ENCODE measurements at places on chromosomes 16 and 17.

- DNase-seq: peak; percentile 87
Measured at GRCh38 chr17:59964482-59965328, at the start of gene RNFT1. Gene RNFT1, minus strand, starts transcription at chr17:59964740. Its CDS starts 77 bp downstream, at chr17:59964663.

DNA sequence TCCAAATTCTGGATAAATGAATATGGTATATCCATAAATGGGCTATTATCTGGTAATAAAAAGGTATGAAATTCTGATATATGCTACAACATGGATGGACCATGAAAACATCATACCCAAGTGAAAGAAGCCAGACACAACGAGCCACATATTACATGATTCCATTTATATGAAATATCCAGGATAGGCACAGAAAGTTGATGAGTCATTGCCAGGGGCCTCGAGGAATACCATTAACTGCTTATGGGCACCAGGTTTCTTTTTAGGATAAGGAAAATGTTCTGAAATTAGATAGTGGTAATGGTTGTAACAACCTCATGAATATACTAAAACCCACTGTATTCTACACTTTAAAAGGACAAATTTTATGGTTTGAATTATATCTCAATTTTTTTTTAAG lies 123.2 kb downstream of the PITPNC1 start:
- no peak for DNase-seq

GRCh38 chr16:88382491-88383400 lies at the start of gene ZNF469:
Gene ZNF469, plus strand, starts transcription at chr16:88382959. Its CDS starts 44,512 bp downstream, at chr16:88427471.
- DNase-seq: no peak

DNA sequence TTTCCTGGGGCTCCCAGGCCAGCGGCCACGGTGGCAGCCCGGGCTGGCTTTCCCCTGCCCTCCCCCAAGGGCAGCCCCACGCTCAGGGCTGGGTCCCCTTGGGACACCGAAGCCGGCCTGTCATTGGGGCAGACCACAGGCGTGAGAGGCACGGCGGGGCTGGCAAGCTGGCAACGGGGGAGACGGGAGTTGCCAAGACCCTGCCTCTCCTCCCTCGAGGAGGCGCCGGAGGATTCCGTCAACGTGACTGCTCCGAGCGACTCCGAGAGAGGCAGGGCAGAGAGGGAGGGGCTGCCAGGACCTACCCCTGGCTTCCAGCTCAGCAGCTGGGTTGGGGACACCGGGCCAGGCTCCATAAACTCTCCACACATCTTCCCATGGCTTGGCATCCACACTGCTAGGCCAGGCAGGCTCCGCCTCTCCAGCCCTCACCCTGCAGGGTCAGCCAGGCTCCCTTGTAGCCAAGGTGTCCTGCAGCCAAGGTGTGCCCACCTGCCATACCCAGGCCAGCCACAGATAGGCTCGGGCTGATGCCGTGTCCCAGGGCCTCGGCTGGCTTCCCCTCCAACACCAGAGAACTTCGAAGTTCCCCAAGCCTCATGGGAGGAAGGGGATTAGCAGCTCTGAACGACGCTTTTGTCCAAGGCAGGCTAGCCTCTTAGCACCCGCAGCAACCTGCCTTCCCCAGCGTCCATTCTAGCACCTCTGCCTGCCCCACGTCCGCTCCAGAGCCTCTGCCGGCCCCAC lies 25.5 kb downstream of the TIMM22 start:
- no peak for DNase-seq

DNA sequence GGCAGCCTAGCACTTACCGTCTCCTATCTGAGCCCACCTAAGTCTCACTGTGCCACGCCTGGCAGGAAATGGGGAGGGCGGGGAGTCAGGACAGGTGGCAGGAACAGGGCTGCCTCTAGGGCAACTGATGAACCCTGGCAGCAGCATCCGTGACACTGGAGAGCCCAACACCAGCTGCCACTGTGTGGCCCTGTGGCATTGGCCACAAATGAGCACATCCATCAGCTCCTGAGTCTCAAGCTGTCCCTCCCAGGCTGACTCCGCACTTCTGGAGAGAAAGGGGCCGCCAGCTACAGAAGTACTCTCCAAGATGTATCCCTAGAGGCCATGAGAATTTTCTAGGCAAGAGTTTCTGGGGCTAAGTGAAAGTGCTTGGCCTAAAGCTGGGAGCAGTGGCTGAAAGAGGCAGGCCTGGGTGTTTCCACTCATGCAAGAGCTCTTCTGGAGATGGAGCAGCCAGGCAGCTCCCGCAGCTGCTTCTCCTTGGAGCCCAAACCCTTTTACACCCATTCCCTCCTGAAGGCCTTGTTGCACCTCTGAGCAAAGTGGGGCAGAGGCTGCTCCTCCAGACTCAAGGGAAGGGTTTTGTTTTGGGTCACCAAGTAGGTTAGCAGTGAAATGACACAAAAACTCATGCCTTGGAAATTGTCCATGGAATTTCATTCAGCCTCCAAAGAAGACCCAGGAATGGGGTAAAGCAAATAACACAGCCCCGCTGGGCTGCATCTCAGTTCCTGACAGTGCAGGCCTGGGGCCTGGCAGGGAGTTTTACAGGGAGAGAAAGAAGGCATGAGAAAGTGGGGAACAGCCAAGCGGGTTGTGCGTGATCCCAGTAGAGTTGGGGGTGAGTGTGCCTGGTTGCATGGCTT lies 25.8 kb downstream of the PEMT start:
- no peak for DNase-seq

DNA sequence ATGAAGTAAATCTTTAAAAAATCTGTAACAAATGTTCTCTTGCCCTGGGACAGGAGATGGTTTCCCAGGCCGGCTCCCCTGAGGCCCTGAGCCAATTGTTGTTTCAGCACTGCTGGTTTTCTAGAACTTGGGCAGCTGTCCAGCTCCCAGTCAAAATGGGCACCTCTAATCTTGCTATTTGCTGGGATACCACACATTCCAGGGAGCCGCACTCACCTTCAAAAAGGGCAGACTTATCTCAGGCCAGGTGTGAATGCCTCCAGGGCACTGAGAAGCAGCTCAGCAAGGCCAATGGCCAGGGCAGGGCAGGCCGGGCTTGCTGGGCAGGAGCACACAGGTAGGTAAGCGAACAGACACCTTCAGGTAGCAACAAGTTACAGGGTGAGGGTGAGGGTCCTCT lies 24.4 kb downstream of the TRIM16 start:
- no peak for DNase-seq

DNA sequence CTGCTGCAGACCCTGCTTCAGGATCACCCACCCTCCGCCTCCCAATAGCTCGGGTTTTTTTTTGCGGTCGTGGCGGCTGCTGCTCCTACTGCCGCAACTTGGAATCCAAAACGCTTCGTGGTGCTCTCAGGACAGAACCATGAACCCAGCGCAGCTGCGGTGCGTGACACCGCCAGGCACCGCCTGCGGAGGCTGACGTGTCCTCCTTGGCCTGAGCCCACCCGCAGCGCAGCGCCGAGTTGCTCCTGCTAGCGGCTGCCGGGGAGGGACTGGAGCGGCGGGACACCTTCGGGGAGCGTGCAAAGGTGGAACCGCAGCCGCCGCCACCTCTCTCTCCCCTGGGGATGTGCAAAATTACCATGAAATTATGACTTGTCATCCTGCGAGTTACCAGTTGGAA lies 1893.0 kb downstream of the TP53TG3F start:
- no peak for DNase-seq

GRCh38 chr17:1871756-1872155 lies 42.0 kb downstream of the RPA1 start:
- DNase-seq: no peak

- DNase-seq: no peak
Measured at GRCh38 chr17:28191018-28191417, 128.0 kb upstream of the TMEM97 start.

DNA sequence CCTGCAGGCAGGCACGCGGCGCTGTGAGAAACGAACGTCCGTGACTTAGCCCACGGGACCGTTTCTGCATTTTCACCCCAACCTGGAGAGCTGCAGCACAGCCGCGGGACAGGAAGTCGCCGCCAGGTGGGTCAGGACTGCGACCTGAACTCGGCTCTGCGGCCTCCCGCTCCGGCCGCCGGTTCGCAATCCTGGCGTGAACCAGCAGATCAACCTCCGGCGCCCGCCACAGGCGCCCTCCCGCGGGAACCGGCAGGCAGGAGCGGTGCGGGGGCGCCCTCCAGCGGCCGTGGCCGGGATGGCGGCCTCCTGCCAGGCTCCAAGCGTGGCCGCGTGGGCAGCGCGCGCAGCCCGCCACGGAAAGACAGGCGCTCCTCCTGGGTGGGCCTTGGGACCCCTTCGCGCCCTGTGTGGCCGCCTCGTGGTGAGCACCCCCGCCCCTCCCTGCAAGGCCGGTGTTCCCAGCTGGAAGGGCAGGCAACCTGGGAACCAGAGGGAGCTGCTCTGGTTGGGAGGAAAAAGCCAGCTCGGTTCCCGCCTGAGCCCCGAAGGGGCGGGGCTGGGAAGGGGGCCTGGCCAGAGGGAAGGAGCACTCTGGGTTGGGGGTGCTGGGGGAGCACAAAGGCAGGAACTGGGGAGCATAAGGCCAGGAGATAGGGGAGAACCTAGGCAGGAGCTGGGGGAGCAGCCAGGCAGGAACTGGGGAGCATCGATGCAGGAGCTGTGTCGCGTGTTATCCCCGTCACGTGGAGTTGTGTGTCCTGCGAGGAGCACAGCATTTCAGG lies 28.2 kb downstream of the ACTG1 start:
- peak; percentile 60 for DNase-seq

DNA sequence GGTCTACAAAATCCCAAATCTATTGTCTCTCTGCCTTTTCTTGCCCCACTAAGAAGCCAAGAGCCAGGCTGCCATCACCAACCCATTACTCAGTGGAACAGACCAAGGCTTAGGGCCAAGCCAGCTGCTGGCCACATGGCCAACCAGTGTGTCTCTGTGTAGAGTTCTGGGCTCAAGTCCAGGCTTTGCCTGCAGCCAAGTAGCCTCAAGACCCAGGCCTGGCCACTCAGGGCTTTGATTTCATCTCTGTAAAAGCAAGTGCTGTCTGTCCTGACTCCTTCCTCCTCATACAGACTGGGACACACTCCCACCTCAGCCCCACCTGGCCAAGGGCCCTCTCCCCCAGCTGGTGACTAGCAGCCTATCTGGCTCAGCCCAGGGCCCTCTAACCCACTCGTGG lies 14.6 kb downstream of the SREBF1 start:
- DNase-seq: no peak

DNA sequence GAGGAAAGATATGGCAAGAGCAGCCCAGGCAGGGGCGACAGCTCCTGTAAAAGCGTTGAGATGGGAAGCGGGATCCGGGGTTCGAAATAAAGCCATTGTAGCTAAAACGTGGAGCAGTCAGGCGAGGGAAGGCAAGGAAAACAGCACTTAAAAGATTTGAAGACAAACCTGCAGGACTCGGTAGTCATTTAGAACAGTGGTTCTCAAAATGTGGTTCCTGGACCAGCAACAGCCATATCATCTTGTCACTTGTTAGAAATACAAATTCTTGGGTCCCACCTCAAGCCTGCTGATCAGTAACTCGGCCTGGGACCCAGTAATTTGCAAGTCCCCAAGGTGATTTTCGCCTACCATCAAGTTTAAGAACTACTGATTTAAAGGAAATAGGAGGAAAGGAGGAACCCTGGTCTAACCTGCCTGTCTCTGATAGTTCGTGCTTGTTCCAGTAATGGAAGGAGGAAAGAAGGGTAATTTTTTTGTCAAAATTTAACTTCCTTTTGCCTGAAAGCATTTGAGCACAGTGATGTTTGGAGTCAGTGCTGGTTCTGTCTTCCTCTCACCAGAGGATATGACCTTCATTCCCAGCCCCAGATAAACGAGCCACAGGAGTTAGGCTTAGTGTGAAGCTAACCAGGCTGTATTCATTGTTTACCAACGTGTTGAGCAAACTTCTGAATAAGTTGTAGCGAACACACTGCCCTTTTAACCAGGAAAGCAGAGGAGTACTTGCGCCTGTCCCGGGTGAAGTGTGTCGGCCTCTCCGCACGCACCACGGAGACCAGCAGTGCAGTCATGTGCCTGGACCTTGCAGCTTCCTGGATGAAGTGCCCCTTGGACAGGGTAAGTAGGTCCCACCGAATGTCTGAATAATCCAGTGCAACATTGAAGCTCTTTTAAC lies 1.1 kb downstream of the ORC6 start:
- no peak for DNase-seq

GRCh38 chr17:63634816-63635215 lies 12.6 kb downstream of the MAP3K3 start:
- no peak for DNase-seq

DNA sequence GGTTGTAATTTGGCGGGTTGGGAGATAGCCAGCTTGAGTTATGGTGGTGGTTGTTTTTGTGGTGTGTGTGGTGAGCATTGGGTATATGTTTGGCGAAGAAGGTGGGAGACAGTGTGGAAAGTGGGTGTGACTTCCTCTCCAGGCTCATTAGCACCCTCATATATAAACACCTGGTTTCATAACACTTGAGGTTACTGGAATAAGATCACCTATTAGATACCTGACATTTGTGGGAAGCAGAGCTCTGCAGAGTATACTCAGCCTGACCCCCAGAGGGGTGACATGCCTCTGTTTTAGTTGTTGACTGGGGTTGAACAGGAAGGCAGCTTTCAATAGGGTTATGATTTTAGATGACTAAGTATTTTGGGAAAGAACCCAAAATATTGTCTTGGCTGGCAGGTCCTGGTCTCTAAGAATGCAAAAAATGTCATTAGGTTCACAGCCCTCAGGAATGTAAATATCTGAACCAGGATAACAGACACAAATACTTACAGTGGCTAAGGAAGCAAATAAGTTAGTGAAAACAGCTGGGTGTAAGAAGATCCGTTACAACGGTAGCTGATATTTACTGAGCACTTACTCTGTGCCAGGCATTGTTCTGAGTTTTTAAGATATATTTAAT lies 18.3 kb upstream of the EFCAB13 start:
- no peak for DNase-seq
